Inflammatory macrophage (primary cell): ENCODE measurements at places on chromosomes 1 and 21.

DNA sequence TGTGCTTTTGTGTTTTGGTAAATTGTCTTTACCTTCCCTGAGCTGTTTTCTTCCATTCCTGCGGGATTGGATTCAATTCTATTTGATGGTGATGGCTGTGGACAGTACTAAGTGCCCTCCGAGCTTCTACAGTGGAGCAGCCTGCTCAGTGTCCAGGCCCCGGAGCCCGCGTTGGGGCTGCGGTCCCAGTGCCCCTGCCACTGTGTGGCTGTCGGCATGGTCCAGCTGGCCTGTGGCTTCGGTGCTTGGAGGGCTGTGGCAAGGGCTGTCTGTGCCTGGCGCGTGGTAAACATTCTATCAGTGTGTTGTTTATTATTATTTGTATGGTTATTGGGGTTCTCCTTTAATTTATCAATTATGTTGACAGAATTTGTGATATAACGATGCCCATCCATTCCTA, 109.1 kb upstream of the COL6A1 start:
- DNase-seq, result no peak

DNA sequence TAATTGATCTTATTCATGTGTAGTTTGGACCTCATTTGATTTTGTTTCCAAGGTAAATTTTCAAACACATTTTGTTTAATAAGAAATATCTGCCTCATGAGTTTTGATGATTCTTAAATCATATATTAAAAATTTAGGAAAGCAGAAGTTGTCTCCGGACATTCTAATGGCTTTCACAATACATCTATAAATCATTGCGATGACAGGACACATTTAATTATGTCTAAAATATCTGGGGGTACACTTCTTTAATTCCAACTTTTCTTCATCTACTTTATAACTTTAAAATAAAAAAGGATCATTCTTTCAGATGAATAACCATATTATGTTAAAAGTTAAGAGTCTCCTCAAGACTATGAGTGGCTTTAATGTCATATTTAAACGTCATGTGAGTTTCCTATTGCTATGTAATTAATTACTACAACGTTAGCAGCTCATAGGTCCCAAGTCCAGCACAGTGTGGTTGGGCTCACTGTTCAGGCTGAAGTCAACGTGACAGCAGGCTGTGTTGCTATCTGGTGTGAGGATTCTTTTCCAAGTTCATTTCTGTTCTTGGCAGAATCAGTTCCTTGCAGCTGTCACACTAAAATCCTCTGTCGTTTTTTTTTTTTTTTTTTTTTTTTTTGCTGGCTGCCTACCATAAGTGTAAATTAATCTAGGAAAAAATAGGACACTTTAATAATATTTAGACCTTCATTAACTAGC, 893.5 kb downstream of the LTN1 start:
- DNase-seq, result no peak

GRCh38 chr1:98661544-98662355, at the start of gene SNX7:
Gene SNX7 (plus strand): TSS chr1:98661721. CDS start chr1:98661732, 11 bp downstream.
- peak; percentile 7 for DNase-seq

- DNase-seq, result no peak
These were observed 246.4 kb upstream of the ADAMTS5 start for GRCh38 chr21:27213303-27213702.

DNA sequence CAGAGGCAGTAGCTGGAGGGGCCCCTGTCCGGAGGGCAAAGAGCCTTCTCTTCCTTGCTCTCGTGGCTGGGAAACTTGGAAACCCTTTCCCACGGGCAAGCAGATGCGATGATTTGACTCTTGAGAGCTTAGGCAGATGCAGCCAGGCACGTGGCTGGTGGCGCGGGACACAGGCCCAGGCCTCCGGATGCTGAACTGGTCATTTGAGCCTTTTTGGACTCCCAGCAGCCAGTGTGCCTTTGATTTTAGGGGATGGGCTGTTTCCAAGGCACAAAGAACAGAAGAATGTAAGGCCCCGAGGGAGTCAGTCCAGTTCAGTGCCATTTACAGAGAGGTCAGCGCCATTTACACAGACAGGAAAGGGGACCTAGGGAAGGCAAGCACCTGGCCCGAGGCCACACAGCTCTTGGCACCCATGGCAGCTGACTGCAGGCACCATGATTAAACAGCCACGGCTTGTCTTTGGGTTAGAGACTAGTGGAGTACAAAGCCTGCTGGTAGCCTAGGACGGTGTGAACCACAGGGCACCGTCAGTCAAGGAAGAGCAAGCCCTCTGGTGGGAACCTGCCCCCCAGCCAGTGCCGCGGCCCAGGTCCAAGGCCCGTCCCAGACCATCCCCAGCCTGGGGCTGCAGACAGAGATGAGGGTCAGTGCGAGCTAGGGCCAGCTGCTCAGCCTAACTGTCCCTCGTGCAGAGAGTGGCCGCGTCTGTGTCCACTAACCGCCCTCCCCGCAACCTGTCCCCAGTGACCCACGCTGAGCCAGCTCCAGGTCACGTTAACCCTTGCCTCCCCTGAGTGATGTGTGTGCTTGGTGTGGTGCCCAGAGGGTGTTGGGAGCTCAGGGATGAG, 20.4 kb upstream of the CCDC27 start:
- DNase-seq, result no peak

DNA sequence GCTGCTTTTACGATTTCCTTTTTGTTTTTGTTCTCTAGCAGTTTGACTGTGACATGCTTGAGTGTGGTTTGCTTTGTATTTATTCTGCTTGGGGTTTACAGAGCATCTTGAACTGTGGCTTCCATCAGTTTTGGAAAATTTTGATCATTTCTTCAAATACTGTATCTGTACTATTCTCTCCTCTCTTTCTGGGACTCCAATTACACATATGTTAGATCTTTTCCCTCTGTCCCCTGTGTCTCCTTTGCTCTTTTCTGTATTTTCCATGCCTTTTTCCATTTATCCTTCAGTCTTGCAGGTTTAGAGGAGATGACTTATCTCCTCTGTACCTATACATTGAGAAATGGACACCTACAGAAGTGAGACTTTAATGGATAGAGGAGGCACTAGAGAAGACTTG, 31.7 kb downstream of the COQ8A start:
- no peak for DNase-seq

DNA sequence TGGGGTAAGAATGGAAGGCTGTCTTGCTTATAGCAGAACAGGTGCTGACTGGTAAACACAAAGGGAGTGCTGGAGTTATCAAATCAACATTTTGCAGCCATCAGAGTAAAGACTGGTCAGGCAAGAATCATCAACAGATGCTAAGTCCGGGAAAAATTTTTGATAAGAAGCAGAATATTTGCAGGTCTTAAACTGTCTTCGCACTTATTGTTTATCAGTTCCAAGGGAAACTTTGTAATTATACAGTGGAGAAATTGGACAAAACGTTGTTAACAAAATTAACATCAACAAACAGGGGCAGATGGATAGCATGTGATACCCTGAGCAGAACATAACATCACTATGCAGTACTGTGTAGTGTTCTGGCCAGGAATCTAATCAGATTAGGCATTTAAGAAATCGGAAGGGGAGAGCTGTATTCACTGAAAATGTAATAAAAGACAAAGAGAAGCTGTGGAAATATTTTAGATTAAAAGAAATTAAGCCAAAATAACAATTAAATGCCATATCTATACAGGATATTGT, 127.1 kb downstream of the DAB1 start:
- no peak for DNase-seq
